ENCODE measurements at places on chromosomes 12 and 14.

- DNase-seq: no peak
Observed at GRCh38 chr12:85575120-85576096, 260.8 kb downstream of the RASSF9 start.

- DNase-seq: no peak
Observed at GRCh38 chr12:108855284-108856169, 1.9 kb downstream of the SSH1 start.

GRCh38 chr14:33884916-33885315, 66.0 kb downstream of the EGLN3 start:
- no peak for DNase-seq

DNA sequence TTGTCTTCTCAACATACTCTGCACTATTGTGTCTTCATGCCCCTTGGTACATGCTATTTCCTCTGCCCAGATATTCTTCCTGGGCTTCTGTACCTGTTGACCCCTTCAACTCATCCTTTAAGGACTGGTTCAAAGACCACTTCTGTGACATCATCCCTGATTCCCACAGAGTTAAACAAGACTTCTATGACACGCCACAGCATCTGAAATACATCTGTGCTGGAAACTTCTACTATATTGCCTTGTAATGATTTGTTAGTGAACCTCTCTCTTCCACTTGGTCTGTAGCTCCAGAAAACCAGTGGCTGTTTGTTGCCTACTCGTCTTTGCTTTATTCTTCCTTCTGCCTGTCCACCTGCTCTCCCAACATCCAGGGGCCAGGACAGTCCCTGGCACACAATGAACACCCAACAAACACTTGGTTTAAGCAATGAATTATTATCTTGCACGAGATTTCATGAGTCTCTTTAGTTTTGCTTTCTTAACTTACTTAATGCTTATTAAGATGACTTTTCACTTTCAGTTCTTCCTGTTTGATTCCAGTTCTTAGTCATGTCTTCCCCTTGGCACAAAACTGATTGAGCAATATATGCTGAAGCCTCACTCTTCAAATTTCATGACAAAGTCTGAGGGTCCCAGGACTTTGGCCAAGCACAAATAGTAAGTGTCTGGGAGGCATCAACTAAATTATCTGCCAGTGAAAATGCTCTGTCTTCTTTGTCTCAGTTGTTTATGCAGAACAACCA, 485.9 kb downstream of the APAF1 start:
- DNase-seq: no peak

DNA sequence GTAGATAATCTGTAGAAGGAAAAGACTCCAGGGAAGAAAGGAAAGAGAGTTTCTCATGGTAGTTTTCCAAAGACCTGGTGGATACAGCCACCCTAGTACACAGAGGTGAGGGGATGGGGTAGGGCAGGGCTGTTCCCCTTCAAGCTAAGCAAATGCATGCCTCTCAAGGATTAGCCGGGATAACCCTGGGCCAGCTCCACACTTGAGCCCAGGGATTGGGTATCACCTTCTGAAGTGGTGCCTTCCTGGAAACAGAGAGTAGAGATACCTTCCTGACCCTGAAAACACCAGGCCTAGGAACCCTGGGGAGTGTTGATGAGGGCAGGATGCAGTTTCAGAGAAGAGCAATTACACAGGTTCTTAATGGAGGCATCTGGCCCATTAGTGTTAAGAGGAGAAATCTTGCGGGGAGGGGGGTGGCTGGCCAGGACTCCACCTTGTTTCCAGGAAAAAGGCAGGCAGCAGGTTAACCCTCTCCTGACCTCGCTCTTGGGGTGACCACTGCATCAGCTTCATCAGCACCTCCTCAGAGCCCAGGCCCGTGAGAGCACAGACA, 106.9 kb upstream of the TMEM233 start:
- no peak for DNase-seq

GRCh38 chr12:48000878-48001504, 3.3 kb downstream of the COL2A1 start:
- no peak for DNase-seq

DNA sequence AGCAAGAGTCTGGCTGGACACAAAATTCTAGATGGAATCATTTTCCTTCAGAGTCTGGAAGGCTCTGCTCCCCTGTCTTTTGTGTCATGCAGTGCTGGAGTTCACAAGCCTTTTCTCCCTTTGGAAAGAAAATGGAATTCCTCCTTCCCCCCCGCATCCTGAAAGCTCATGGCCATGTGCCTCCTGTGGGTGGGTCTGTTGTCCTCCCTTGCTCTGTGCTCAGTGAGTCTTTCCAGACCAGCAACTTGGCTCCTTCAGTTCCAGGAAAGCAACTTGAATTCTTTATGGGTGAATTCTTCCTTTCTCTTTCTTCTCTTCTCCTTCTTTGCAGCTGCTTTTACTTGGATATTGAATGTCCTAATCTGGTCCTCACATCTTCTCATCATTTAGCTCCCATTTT, 70.2 kb downstream of the TUNAR start:
- no peak for DNase-seq

All from activated CD8-positive, alpha-beta memory T cell treated with anti-CD3 and anti-CD28 coated beads, Interleukin-2, amount 50 U/mL, for 4 hours (primary cell).